Body of pancreas (tissue), 4 donors: ENCODE measurements at places on chromosomes 12 and 14. TPM values are rescaled to one million over a fixed set of nuclear protein-coding genes. Genes with fewer than 3 reads are reported as not detected.

- no peak overlapping the region for H3K27ac ChIP-seq
- no peak for DNase-seq
- H3K27me3 ChIP-seq, result no peaks in the 10 kb centered on the region
- H3K4me1 ChIP-seq, result no peaks in the 10 kb centered on the region
- H3K36me3 ChIP-seq, result peaks cover 27% of the 10 kb centered on the region
- H3K4me3 ChIP-seq, result no peak overlapping the region
These were observed 43.8 kb downstream of the SENP1 start for GRCh38 chr12:48061938-48062719.

DNA sequence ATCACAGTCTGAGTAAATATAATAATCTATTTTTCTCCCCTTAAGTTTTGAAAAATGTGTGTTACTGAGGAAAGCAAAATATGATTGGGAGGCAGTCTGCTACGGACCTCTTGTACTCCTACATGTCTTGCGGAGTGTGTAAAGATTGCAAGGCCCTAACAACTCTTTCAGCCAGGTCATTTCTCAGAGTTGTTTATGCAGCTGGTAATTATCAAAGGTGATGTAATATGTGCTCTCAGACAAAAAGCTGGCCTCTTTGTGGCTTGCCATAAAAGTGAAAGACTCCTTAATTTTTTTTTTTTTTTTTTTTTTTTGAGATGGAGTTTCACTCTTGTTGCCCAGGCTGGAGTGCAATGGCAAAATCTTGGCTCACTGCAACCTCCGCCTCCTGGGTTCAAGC, 40.5 kb upstream of the MON2 start:
- H3K27ac ChIP-seq, result no peak overlapping the region
- H3K4me3 ChIP-seq, result no peak overlapping the region
- H3K36me3 ChIP-seq, result no peaks in the 10 kb centered on the region
- H3K4me1 ChIP-seq, result no peaks in the 10 kb centered on the region
- no peaks in the 10 kb centered on the region for H3K27me3 ChIP-seq
- no peak for DNase-seq

- H3K27ac ChIP-seq, result no peak overlapping the region
- H3K27me3 ChIP-seq, result no peaks in the 10 kb centered on the region
- H3K4me3 ChIP-seq, result no peak overlapping the region
- no peaks in the 10 kb centered on the region for H3K36me3 ChIP-seq
- DNase-seq, result peak; percentile 42
These were observed 229.8 kb upstream of the LRIG3 start for GRCh38 chr12:59149995-59150642.

DNA sequence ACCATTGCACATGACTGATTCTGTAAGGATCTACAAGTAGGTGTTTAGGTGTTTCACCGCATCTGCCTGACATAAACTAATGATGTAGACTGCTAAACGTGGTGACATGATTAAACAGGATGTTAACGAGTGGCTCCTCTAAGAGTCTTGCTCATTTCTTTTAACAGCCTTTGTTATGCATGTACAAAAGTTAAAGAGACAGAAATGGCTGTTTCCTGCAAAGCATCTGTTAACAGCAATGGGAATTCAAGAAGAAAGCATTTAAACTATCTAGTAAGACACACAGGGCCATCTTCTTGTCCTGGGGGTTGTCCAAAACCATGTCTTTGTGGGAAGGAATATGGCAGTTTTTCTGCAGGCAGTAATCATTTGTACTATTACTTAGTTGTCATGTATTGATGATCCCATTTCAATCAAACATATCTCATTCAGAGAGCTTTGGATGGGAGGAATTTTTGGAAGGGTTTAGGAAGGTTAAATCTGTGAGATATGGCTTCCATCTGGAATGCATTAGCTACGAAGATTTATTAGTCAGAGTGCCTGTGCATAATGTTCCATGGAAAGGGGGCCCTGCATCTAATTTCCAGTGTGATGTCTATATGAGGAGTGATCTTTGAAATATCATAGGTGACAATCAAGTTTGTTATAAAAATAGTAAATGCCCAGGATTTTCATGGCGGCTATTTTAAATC, 495.1 kb downstream of the EGLN3 start:
- H3K4me1 ChIP-seq, result no peaks in the 10 kb centered on the region
- H3K4me3 ChIP-seq, result no peak overlapping the region
- H3K27me3 ChIP-seq, result no peaks in the 10 kb centered on the region
- DNase-seq, result no peak

DNA sequence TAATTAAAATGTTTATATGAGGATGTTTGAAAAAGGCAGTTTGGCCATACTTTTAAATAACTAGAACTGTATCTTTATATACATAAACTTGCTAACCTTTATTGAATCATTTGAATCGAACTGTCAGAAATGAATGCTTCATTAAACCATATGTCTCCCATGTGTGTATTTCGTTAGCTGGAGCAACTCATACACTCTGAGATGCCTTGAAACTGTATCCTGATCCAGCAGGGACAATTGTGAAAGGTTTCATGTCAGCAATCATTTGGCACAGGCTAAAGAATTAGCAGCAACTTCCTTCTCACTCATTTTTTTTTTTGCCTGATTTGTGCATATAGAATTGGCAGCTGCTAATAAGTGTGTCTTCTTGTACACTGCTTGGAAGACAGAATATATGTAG, 109.9 kb downstream of the NAV3 start:
- H3K27ac ChIP-seq, result no peak overlapping the region
- H3K36me3 ChIP-seq, result no peaks in the 10 kb centered on the region
- H3K4me1 ChIP-seq, result no peaks in the 10 kb centered on the region
- no peak for DNase-seq
- no peaks in the 10 kb centered on the region for H3K27me3 ChIP-seq

- H3K27ac ChIP-seq, result no peak overlapping the region
- H3K36me3 ChIP-seq, result no peaks in the 10 kb centered on the region
- H3K27me3 ChIP-seq, result no peaks in the 10 kb centered on the region
- peaks cover 24% of the 10 kb centered on the region for H3K4me1 ChIP-seq
- H3K4me3 ChIP-seq, result no peak overlapping the region
These were observed 13.3 kb downstream of the SLC25A29 start for GRCh38 chr14:100292776-100293461.

GRCh38 chr14:104378698-104379113, 200.9 kb upstream of the C14orf180 start:
- no peak overlapping the region for H3K27ac ChIP-seq
- no peaks in the 10 kb centered on the region for H3K4me1 ChIP-seq
- no peak overlapping the region for H3K4me3 ChIP-seq

GRCh38 chr14:29858299-29858698, 69.3 kb downstream of the PRKD1 start:
- H3K4me3 ChIP-seq, result no peak overlapping the region

DNA sequence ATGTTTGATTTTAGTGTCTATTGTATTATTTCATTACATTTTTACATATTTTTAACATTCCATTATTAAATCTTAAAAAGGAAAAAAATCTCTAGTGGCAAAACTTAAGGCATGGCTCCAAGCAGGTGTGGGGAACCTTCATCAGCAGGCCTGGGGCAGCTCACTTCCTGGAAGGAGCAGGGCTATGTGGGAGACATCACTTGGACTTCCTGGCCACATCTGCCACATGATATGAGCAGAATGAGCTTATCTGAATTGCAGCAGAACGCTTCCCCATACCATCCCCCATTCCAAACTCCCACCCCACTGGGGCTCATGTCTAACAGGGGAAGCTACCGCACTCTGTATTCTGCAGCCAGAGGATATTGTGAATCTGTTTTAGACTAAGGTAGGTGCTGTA, 35.0 kb upstream of the KCNA1 start:
- DNase-seq, result no peak
- no peaks in the 10 kb centered on the region for H3K4me1 ChIP-seq
- H3K4me3 ChIP-seq, result no peak overlapping the region
- no peak overlapping the region for H3K27ac ChIP-seq

DNA sequence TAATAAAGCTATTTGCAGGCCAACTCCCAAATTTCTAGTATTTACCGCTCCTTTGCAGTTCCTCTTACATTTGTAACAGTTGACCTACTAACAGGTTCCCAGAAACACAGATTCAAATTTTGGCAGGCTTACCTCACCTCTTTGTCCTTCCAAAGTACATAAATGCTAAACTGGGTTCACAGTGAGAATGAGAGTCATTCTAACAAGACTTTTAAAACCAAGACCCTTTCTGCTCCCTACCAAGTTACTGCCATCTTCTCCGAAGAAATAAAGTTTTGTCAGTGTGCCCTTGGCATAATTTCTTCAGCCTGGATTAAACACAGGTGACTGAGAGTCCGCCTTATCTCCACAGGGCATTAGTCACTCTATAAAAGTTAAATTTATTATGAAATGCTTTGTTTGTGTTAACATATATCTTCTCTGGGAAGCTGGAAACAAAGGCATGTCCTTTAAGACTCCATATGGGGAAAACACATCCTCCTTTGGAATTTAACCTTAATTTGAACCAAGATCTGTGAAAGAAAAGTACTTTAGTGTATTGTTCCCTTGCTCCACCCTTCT, 28.2 kb downstream of the FOXA1 start:
- H3K27me3 ChIP-seq, result no peaks in the 10 kb centered on the region
- H3K4me3 ChIP-seq, result no peak overlapping the region
- H3K36me3 ChIP-seq, result no peaks in the 10 kb centered on the region
- no peak for DNase-seq
- H3K4me1 ChIP-seq, result peaks cover 12% of the 10 kb centered on the region

- H3K27me3 ChIP-seq, result no peaks in the 10 kb centered on the region
- H3K36me3 ChIP-seq, result no peaks in the 10 kb centered on the region
- no peak for DNase-seq
- no peak overlapping the region for H3K27ac ChIP-seq
These were observed 23.1 kb upstream of the P2RX4 start for GRCh38 chr12:121186826-121187225.

GRCh38 chr12:84779169-84779568, 133.4 kb downstream of the SLC6A15 start:
- no peak for DNase-seq
- H3K36me3 ChIP-seq, result no peaks in the 10 kb centered on the region
- no peaks in the 10 kb centered on the region for H3K27me3 ChIP-seq
- H3K4me1 ChIP-seq, result no peaks in the 10 kb centered on the region
- H3K27ac ChIP-seq, result no peak overlapping the region

DNA sequence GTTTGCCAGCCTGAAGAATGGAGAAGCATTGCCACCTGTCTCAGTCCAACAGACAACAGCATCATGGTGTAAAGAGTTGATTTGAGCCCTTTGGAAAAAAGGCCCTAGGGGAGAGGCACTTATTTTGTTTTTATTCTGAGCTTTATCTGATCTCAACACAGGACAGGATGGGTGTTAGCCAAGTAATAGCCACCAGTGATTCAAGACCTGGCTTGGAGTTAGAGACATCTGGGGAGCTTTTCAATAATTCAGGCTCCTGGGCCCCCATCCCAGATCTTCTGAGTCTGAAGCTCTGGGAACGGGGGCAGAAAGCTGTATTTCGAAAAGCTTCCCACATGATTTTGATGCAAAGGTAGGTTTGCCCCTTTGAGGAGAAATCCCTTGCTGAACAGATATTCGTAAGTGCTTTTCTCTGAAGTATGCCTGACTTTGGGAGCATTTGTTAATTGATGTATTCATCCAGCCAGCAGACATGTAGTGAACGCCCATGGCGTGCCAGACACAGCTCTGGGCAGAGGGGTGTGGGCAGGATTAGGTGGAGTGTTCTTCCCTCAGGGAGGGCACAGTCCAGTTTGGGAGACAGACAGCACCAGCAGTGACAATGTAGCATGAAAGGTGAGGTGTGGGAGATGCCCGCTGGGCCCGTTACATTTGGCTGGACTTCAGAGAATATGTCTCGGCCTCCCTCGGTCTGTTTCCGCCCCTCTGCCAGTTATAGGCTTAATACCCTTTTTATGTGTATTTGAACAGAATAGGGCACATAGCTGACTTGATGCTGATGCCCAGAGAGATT, 72.5 kb downstream of the TSPAN9 start:
- H3K4me1 ChIP-seq, result peaks cover 27% of the 10 kb centered on the region
- no peaks in the 10 kb centered on the region for H3K36me3 ChIP-seq
- no peak for DNase-seq
- H3K4me3 ChIP-seq, result no peak overlapping the region
- no peaks in the 10 kb centered on the region for H3K27me3 ChIP-seq

DNA sequence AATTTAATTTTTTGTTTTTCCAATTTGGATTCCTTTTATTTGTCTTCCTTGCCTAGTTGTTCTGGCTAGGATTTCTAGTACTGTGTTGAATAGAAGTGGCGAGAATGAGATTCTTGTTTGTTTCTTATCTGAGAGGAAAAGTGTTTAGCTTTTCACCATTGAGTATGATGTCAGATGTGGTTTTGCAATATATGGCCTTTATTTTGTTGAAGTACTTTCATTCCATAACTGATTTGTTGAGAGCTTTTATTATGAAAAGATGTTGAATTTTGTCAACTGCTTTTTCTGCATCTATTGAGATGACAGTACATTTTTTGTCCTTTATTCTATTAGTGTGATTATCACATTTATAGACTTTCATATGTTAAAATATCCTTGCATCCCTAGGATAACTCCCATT, 462.0 kb downstream of the CCDC91 start:
- no peaks in the 10 kb centered on the region for H3K27me3 ChIP-seq
- H3K27ac ChIP-seq, result no peak overlapping the region
- DNase-seq, result no peak

- no peaks in the 10 kb centered on the region for H3K36me3 ChIP-seq
- DNase-seq, result peak; percentile 87
- H3K27ac ChIP-seq, result peak overlapping the region; percentile 60
- peak overlapping the region; percentile 14 for H3K4me3 ChIP-seq
- peaks cover 57% of the 10 kb centered on the region for H3K4me1 ChIP-seq
These were observed 16.6 kb downstream of the TAMALIN start for GRCh38 chr12:52023182-52023975.

KRT7 gene
- total RNA-seq, result 196 TPM

CRIP1 gene
- 5.4 TPM for total RNA-seq

RNF34 gene
- total RNA-seq, result 25.9 TPM

REP15 gene
- total RNA-seq, result 2.0 TPM

PLEKHD1 gene
- total RNA-seq, result under 0.01 TPM

ASCL1 gene
- total RNA-seq, result not detected

SLC38A4 gene
- total RNA-seq, result 2.0 TPM

FAM222A gene
- 8.0 TPM for total RNA-seq
